ENCODE measurements at places on chromosomes 6 and 20.
A peak's percentile ranks its signal among the peaks of the same experiment; 100 is the strongest.

GRCh38 chr20:62066339-62066982, 780 bp upstream of the TAF4 start:
- DNase-seq = no peak

DNA sequence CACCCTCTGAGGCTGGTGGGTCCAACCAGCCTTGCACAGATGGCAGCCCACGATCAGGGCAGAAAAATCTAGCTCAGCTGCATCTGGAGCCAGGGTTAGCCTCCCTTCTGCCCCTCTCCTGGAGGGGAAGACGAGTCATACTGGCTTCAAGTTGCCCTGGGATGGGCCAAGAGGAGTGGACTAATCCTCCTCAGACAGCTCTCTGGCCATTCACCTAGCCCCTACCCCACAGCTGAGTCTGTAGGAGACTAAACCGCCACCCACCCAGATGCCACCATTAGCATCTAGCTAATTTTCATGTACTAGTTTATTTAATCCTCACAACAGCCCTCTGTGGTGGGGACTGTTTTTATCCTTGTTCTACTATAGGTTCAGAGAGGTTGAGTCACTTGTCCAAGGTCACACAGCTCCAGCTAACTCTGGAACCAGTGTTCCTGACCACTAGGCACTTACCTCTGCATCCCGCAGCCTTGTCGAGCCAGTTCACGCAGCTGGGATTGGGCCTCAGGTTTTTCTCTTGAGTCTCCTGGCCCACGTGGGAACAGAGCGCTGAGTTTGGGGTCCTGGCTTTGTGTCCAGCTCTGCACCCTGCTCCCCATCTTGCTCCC, 48.5 kb upstream of the CCDC167 start:
- DNase-seq = no peak

- no peak for DNase-seq
Measured at GRCh38 chr6:37127961-37128862, 41.7 kb upstream of the PIM1 start.

- DNase-seq = no peak
Measured at GRCh38 chr6:104639668-104640067, 220.1 kb downstream of the HACE1 start.

DNA sequence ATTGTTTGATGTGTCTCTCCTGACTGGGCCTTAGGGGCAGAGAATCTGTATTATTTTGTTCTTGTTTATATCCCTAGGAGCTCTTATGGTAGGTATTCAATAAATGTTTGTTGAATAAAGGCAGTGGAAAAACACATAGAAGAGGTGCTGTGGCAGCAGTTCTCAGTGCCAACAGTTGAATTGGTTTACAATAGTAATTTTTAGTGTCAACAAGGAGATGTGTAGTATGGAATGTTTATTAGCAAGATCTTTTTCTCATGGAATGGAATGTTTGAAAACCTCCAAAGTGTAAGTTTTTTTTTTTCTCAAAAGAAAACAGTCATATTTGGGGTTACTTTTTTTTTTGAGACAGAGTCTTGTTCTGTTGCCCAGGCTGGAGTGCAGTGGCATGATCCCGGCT, 28.0 kb downstream of the ASXL1 start:
- no peak for DNase-seq

DNA sequence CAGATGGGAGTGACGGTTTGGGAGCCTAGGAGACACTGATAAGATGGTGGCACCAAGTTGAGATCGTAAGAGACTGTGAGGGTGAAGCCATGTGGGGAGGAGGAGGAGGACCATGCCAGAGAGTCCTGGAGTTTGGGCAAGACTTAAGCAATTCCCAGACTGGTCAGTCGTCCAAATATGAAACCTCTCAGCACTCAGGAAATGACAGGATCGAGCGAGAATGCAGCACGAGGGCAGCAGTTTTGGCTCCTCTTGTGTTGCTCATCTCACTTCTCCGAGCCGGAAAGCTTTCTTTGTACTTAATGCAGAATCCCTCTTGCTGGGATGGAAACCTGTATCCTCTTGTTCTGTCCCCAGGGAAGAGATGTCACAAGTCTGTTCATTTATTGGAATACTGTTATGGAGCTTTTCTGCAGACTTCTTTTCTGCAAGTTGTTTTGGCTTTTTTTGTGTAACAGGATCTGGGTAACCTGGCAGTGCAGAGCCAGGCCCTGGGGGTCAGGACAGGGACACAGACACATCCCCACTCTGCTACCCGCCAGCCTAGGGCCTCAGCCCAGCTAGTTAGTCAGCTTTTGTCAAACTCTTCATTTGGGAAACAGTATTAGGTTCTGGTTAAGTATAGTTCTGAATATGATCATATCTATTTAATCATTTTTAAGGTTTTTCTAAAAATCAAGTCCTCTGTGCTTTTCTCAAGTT, 34.3 kb downstream of the FNDC1 start:
- peak; percentile 91 for DNase-seq

DNA sequence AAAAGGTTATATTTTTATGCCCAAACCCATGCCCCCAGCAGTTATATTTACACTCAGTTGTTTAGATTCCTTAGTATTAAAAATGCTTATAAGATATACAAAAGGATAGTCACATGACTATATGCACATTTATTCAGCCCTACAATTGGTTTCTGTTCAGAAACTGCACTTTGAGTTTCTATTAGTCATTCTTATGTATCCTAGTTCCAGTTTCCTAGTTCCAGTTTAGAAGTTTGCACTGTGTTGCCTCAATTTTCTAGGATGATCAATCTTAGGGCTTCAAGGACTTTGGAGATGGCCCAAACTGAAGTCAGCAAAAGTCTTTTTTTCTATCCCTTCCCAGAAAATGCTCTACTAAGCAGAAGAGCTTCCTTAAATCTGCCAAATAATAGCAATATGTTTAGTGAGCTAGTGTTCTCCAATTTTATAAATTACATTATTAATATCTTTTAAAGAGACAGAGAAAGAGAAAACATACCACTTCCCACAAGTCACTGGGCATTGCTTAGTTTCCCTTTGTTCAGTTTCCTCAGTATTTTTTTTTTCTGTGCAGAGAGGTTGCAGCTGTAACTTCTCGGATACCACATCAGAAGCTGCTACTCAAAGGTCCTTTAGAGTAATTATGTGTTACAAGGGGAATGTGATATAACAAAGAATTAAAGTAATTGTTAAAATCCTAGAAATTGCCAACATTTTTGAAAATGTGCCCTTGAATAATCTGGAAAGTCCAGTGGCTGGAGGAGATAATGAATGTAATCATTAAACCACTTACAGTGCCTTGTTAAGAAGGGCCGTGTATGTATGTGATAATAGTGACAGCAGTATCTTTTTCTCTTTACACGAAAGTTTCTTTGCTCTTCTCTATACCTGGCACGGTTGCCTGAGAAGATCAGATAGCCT, 138.8 kb downstream of the KHDRBS2 start:
- no peak for DNase-seq

GRCh38 chr6:38436726-38437465, 202.8 kb downstream of the BTBD9 start:
- no peak for DNase-seq

DNA sequence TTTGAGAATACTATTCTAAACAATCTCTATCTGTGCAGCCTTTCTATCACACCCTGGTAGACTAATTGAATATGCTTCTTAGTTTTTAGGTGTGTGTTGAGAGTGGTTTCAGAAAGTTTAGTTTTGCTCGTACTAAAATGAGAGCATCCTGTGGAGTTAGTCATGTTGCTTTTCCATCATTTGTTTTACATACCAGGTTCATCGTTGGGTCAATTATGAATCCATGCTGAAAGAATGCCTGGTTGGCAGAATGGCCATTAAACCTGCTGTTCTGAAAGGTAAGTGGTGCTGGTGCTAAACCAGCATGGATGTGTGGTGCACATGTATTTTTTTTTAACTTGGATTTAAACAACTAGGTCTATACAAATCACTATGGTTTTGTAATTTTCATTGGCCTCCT, 49.3 kb downstream of the CYB5R4 start:
- DNase-seq = no peak

Measured in AG09309 (cell line).